ENCODE measurements at places on chromosomes 3 and 15. TPM values are rescaled to one million over a fixed set of nuclear protein-coding genes. Genes with fewer than 3 reads are reported as not detected.

DNA sequence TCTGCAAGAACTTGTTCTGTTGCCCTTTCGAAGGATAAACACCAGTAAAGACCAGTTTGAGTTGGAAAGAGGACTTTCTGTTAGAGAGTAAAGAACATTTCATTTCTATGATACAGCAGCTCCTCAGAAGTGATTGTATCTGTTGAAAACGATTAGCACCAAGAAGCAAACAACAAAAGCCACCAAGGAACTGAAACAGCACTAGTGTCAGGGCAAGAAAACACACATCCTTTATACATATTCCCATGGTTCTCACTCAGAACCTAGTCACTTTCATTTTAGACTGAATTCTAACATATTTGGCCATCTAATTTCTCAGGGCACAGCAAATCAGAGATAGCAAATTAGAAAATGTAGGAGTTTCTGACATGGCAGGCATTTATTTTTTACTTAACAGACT, 116.1 kb downstream of the ATP1B3 start:
- DNase-seq, result no peak

- DNase-seq, result no peak
Measured at GRCh38 chr15:75750261-75751050, 37.8 kb upstream of the CSPG4 start.

DNA sequence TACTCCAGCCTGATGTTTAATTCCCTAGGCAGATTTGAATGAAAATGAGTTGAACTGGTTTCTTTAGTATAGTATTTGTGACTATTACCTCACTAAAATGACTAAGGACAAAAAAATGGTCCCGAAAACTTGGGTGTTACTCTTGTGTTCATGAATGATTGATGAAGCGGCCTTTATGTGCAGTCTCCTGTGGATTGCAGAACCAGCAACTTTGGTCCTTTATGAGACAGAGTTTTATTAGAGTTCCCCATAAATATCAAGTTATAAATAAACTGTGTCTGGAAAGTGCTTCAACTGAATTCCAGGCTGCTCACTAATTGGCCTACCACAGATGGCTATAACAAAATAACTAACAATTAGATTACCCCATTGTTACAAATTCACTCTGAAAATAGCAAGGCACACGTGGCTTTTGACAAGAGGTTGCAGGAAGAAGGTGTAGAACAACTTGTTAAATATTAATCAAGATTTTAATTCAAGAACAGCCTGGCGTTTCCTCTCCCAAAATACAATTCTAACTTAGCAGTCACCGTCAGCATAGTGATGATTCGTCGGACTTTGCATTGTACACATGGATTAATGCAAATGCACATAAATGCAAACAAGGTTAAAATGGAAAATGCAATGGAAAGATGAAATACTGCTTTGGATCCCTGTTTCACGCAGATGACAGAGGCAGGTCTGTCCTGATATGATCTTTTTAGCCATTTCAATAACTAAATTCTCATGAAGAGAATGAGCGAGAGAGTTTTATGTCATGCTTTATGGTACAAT, 567.3 kb upstream of the ZNF717 start:
- DNase-seq, result no peak

The CLRN1 gene
- polyA plus RNA-seq, result not detected

The TJP1 gene
- polyA plus RNA-seq, result not detected

DNA sequence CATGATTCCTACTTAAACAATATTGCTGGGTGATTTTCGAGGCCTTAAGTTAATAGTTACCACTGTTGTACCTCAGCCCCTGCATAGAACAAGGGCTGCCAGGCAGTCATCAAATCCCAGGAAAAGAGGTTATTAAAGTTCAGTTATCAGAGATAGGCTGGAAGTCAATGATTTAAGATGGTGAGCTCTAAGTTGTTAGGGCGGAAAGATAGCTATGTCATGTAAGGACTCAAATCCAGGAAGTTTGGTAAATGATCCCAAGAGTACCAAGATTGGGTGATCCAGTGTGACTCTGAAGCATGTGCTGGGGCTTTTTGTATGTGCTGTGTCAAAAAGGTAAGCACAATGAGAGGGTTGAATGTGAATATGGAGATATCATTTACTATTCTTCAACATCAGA, 287.9 kb downstream of the NLGN1 start:
- DNase-seq, result no peak

The IQCH gene
- polyA plus RNA-seq, result not detected

GRCh38 chr3:187041362-187042307, 97.7 kb downstream of the RPL39L start:
- peak; percentile 77 for DNase-seq

DNA sequence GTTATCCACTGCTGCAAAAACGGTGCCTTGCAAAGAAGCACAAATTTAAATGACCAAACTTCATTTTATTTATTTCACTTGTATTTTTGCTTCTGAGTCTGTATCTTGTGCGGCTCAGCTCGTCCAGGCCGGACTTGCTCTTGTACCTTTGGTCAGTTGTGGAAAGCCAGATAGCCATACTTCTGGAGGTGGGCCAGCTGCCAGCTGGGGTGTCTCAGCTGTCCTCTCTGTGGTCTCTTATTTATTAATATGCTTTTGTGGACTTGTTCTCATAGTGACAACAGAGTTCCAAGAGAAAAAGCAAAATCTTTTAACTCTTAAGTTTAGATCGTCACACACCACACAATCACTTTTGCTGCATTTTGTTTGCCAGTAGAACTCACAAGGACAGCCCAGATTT, 87.7 kb downstream of the IL1RAP start:
- DNase-seq, result no peak

DNA sequence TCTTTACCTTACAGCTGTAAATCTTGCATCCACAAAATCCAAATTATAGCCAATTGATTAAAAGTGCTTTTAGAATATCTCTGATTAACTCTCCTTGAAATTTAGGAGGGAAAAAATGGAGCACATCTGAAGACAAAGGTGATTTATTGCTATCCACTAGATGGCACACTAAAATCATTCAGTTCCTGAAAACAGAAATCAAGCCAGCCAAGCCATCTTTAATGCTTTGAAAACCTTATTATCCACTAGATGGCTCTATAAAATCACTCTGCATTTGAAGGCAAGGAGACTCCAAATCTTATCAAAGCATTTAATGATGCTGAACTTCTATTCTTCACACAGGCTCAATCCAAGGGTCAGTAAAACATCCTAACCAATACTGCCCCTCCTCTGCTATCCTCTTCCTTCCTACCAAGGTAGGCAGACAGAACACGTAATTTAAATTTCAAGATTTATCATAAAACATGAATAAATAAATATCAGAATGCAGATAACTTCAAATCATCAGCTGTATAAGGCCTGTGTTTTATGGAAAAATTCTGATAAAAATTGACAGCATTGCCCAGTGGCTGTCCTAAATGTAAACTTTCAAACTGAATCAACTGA, 48.4 kb downstream of the GOLIM4 start:
- peak; percentile 6 for DNase-seq

Measured in naive thymus-derived CD4-positive, alpha-beta T cell (primary cell).